Renal cortical epithelial cell (primary cell): ENCODE measurements at places on chromosomes 11 and 22.

GRCh38 chr11:17753641-17754040, 19.1 kb downstream of the KCNC1 start:
- no peak for DNase-seq

GRCh38 chr22:26953012-26953883, 295.9 kb downstream of the MIAT start:
- no peak for DNase-seq

DNA sequence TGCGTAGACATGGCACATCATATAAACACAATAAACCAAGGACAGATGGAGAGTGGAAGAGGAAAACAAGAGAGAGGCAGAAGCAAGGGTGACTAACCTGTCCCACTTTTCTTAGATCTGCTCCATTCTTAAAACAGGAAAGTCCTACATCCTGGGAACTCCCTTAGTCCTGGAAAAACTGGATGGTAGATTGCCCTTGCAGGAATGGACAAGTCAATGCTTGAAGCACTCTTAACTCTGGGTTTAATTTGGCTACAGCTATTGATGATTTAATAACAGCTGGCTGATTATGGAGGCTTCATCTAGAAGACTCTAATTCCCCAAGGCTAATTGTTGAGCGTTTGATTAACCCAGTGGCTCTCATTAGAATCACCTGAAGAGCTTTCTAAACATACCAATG, 258.8 kb downstream of the MIAT start:
- DNase-seq: no peak

DNA sequence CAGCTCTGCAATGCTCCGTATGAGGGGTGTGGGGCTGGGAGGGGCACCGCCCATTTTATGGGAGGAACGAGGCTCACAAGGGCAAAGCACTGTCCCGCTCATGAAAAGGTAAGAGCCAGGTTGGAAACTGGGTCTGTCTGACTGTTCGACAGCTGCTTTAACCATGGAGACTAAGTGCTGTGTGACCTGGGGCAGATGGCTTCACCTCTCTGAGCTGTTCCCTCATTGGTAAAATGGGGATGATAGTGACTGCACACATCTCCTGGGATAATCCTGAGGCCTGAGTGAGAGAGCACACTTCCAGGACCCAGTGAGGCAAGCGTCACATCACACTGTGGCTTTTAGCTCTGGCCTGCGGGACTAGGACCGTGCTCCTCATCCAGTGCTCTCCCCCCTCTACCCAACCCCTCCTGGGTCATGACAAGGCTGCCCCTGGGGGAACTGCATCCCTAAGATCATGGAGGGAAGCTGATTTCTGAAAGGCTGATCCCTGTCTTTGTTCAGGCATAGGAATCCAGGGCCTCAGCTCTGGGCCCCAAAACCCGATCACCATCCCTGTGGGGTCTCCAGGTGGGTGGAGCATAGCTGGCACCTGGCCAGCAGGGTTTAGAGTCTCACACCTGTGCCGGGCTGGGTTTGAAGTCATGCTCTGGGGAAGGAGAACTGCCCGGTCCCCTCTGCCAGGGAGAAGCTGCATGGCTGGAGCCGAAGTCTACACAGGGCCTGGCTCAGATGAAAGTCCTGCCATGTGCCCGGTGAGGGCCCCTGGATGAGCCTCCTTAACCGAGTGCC, 21.3 kb downstream of the FGF3 start:
- no peak for DNase-seq

- no peak for DNase-seq
Observed at GRCh38 chr22:46399251-46400024, 63.9 kb downstream of the TRMU start.

- no peak for DNase-seq
Observed at GRCh38 chr11:7538031-7538430, 24.2 kb downstream of the PPFIBP2 start.

DNA sequence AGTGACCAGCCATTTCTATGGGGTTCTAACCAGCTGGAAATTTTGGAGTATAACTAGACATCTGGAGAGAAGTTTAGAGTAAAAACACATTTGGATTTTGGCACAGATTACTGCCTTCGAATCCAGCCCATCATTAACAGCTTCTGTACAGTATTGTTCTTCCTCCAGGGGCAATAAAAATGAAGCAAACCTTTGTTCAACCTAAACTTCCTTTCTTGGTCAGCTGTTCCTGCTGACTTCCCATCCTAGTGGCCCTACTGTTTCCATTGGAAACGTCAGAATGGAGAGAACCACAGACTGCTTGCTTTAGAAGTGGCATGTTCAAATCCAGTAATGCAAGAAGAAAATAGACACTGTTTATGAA, 203.7 kb upstream of the MTMR2 start:
- DNase-seq: no peak

- no peak for DNase-seq
Observed at GRCh38 chr11:60396799-60397198, 540 bp downstream of the MS4A14 start.

DNA sequence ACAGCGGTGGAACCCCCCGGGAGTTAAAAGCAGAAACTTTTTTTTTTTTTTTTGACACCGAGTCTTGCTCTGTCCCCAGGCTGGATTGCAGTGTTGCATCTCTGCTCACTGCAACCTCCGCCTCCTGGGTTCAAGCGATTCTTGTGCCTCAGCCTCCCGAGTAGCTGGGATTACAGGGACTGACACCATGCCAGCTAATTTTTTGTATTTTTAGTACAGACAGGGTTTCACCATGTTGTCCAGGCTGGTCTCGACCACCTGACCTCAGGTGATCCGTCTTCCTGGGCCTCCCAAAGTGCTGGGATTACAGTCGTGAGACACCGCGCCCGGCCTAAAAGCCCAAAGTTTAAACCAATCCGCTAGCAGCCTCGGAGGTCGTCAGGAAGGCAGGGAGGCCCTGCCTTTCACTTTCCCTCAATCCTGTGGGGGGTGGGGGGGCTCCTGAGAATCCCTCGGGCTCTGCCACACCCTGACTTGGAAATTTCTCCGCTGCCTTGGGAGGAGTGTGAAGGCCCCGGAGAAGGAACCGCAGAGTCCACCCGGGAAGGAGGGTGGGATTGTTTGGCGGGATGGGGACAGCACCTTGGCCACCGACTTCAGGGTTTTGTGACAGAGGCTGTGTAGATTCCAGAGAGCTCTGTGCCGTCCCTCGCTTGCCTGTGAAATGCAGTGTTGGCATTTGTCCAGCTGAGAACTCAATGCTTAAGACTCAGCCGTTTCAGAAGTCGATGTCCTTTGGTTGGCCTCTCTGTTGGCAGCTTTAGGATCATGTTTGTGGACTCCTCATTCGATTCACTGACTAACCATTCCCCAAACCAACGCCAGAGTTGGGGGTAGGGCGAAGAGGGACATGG, 1.0 kb downstream of the ARHGAP8 start:
- DNase-seq: peak; percentile 83

DNA sequence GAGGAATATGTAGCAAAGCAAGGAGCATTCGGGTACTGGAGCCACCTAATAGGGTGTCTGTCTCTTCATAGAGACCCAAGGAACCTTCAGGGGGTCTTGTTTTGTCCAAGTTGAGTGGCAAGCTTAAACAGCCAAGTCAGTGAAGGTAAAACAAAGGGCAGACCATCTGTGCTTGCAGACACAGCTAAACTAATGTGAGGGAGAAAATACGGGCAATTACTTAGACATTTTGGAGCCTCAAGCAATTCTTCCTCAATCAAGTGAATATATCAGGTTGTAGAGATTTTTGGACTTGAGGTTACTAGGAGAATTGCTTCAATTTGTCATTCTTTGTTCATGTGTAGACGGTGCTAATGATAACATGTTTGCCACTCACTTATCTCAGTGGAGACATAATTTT, 148.2 kb upstream of the ARHGAP20 start:
- no peak for DNase-seq

DNA sequence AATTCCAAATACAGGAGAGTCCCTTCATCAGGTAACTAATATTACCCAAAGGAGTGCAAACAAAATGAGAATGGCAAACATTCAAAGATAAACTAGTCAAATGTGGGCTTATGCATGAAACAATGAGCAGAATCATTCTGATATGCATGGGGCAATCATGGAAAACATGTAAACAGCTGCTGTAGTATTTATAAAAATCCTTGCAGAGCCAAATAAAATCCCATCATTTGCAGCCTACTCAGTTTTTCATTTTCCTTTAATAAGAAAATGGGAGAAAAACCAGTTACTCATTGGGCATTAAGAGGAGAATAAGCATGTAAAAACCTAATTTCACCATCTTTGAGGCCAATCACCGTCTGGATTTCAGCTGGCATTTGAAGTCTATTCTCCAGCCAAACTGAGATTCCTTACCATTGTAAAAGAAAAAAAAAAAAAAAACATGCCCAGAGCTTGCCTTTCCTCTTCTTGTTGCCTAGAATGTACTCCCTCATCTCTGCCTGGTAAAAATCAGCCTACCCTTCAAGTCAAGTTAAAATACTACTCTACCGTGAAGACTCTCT, 249.1 kb downstream of the TTC28 start:
- no peak for DNase-seq

DNA sequence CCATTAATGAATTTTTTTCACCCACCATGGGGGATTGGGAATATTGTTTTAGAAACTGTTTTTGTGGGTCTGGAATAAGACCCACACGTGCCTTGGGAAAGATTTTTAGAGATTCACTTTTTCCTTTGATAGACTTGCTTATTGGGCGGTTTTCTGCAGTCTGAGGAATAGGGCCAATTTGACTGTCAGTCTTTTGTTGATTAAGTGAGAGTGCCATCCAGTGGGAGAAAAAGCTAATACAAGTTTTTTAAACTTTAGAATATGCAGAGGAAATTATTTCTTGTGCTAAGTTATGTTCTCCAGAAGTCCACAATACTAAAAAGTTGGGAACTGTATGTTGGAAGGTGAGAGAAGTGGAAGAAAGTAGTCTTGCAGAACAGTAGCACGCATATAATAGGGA, 56.1 kb downstream of the PRMT3 start:
- DNase-seq: peak; percentile 38

DNA sequence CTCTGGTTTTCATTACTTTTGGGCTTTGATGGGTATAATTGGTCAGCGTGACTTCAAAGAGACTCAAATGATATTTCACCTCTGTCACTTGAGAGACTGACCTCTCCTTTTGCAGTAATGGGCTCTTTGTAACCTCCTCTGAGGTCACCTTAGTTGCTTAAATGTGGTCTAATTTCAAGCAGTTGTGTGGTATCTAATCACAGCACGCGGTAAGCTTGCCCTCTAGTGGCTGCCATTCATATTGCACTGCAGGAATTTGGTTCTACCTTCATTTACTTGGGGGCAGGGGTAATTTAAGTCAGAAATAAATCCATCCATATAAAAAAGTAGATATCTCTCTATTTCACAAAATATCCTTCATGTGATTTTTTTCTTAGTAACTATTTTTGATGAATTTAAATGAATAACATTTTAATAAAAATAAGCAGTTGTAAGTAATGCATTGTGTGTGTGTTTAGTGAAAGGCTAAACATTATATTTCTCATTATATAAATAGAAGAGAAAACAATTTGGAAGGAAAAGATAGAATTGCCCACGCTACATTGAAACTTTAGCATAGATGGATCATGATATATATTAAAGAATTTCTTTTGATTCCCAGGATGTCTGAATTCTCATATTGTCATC, 55.0 kb upstream of the ANO3 start:
- DNase-seq: peak; percentile 62

DNA sequence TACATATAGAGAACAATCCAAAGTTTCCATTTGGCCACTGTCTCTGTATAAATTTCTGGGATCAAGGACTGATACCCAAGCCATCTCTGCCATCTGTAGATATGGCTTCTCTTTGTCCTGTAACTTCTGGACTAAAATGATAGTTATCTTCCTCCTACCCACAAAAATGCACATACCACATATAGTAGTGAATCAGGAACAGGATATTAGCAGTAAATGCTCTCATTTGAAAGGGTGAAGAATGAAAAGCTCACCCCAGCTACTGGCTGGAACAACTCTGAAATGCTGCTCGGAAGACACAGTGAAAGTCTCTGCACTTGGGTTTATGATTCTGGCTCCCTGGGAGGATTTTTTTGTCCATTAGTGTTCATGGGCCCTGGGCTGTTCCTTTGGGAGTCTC, 856.4 kb upstream of the LRRC4C start:
- no peak for DNase-seq

DNA sequence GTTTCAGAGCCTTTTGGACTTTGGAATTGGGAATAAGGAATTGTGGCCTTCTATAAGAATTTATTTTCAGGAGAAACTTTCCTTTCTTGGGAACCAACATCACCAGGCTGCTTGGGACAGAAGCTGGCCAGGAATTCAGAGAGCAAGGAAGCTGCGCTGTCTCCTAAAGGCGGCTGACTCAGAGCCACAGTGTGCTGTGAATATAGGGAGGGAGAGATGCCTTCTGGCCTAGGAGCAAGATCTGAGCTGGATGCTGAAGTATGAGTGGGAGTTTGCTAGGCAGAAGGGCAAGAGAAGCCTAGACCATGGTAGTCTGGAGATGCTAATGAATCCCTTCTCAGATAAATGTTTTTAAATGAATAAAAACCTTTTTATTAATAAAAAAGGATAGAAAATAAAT, 213.7 kb upstream of the TBCEL start:
- no peak for DNase-seq

DNA sequence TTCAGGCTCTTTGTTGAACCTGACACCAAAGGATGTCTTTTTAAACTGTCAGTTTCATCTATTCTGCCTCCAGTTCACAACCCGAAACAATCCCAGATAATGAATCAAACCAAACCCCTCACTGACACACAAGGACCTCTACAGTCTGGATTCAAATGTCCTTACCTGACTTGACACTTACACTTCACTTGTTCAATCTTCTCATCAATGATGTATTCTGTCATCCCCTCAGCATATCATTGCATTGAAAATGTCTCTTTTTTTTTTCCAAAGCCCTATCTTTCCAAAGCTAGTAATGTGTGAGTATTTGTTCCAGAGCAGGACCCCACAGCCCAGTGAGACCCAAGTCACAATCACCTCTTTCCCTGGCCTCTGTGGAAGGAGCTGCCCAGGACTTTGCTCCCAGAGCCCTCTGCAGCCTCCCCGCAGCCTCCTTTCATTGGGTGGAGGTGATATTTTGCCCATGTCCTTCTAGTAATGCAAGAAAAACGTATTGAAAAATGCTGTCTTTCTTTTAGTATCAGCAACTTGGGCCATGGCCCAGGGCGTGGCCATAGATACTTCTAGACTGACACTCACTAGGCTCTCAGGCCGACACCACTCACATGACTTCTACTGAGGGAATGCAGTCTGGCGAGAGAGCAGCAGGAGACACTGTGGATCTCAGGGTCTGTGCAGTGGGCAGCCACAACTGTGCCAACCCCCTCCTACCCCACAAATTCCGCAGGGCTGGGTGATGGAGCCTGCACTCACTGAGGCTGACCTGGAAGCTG, 18.2 kb downstream of the RFPL3 start:
- no peak for DNase-seq

DNA sequence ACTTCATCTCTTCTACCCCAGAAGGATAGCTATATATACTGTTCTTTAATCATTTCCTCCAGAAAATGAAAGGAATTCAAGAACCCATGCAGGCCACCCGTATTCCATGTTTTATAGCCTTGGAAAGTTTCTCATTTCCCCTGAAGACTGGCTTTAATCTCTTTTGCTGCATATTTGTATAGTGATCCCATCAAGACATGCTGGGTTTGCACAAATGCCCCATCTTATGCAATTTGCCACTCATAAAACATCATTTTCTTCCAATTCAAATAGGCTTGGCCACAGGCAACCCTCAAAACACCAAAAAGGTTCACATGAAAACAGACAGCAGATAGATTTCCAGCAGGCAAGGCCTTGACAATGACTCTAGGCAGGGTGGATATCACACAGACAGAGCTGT, 28.3 kb upstream of the APOA1 start:
- no peak for DNase-seq
